CD4-positive, alpha-beta memory T cell (primary cell): ENCODE measurements at places on chromosomes 1 and 21.
A peak's percentile ranks its signal among the peaks of the same experiment; 100 is the strongest.

- DNase-seq = no peak
Observed at GRCh38 chr1:6738987-6739676, 37.5 kb upstream of the DNAJC11 start.

GRCh38 chr1:210373878-210374599, 45.3 kb downstream of the HHAT start:
- peak; percentile 75 for DNase-seq

- no peak for DNase-seq
Observed at GRCh38 chr1:5597171-5597850, 394.9 kb downstream of the NPHP4 start.

GRCh38 chr1:30108186-30108585, 615.2 kb downstream of the MATN1 start:
- DNase-seq = no peak

DNA sequence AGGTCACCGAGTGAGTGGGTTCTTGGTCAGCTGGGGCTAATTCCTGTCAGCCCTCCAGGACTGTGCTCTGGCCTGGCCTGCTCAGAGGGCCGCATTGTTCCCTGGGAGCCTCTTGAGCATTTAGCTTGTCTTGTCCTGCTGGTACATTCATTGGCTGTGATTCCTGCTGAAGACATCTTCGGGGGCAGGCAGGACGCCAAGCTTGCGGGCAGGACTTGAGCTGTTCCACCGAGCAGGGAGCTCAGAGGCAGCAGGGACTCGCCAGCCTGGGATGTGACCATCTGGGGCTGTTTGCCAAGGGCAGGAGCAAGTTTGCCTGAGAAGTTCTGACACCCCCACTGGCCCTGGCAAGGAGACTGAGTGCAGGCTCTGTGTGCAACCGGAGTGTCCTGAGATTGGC, 7.0 kb upstream of the SLC26A9 start:
- no peak for DNase-seq

GRCh38 chr1:66747501-66747900, 4.8 kb upstream of the DYNLT5 start:
- DNase-seq = no peak

GRCh38 chr1:3372317-3372716, 82.1 kb upstream of the ARHGEF16 start:
- DNase-seq = no peak

DNA sequence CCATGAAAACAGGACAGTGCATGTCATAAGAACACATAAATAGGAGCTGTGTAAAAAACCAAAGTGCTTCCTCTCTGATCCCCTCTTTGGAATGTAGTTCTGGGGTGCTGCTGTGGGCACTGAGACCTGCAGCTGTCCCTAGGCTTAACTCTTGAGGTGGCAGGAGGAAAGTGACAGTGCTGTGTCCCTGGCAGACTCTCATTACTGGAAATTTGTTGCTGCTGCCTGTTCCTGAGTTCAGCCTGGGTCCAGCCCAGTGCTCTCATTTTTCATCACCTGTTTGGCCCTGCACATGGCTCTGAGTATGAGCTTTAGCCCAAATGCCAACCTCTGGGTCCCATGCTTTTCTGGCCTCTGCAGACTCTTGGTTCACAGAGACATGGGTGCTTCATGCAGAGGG, 329.3 kb downstream of the DSCAM start:
- no peak for DNase-seq

DNA sequence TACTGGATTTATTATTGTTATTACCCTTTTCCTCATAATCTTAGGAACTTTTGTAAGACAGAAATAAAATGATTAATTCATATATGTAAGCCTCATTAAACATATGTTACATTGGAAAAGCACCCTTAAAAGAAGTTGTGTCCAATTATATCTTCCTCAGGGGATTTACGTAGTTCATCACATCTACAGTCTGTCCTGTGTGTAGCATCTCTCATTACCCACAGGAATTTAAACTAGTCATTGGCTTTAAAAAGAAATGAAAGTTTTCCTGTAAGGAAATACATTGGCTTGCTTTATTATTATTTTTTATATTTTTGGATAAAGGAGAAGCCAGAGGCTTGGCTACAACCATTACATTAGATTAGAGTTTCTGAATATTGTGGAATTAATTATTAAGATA, 56.1 kb downstream of the SWT1 start:
- no peak for DNase-seq

DNA sequence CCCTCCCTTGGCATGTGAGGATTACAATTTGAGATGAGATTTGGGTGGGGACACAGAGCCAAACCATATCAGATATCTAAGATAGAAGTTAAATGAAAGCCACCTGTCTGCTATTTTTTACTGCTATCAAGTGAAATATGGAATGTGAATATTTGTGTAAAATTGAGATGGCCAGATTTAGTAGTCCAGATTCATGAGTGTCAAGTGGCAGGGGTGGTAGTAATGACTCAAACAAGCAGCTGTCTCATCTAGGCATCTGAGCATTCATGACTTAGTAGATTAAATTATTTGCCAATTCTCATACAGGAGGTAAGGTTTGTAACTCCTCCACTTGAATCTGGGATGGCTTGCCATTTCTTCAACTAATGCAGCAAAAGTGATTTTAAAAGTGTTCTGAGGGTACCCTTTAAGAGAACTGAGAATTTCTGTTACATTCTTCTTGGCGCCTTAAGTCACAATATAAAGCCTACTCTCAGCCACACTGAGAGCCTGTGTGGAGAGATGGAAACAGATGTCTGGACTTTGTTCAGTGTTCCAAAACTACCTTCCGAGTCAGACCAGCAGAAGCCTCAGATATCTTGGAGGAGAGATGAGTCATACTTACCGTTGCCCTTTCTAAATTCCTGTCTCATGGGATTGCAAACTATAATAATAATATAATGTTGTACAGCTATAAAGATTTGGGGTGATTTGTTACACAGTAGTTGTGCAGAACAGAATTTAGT, 1065.6 kb upstream of the TMPRSS15 start:
- DNase-seq = no peak

- DNase-seq = no peak
Observed at GRCh38 chr1:225691861-225692516, 39.1 kb upstream of the ENAH start.

DNA sequence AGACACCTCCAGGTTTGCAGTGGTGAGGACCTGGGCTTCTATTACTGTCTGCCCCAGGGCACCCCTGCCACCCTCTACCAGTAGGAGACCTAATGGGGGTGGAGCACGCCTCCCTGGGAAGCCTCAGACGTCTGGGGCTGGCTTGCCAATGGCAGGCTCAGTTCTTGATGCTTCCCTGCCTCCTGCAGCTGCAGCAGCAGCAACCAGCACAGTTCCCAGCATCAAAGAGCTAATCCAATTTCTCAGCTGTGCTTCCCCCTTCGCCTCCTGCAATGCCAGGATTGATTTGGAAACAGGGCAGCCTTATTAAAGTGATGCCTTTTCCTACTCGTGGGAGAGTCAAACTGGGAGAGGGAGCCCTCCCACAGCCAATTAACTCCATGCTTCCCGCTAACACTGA, 8.2 kb downstream of the SYT2 start:
- DNase-seq = no peak

GRCh38 chr1:117812869-117813511, 116.4 kb downstream of the GDAP2 start:
- no peak for DNase-seq

- no peak for DNase-seq
Observed at GRCh38 chr1:90712915-90713730, 4.0 kb downstream of the BARHL2 start.

DNA sequence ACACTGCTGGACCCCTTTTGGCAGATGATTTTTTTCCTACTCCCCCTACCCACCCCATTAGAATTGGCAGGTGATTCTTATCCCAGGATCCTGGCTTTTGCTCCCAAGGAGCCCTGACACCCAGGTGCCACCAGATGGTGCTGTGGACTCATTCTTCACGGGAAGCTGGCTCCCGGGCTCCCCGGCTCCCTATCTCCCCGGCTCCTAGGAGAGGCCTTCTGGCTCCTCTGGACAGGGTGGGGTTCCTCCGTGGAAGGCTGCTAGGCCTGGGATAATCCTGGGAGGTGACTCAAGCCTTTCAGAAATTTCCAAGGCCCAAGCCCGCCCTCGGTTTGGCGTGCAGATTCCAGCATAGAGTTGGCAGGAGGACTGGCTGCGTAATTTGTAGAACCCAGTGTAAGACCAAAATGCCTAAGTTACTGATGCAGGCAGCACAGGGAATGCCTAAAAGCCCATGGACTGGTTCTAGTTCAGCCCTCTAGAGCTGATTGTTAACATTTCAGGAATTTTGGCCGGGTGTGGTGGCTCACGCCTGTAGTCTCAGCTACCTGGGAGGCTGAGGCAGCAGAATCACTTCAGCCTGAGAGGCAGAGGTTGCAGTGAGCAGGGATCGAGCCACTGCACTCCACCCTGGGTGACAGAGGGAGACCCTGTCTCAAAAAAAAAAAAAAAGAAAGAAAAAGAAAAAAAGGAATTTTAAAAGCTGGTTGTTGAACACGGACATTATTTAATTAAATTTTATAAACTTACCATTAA, 6.8 kb upstream of the BSDC1 start:
- peak; percentile 33 for DNase-seq

- no peak for DNase-seq
Observed at GRCh38 chr1:116002781-116003420, 26.6 kb downstream of the SLC22A15 start.

- peak; percentile 69 for DNase-seq
Observed at GRCh38 chr1:234972411-234973191, 156.0 kb downstream of the TOMM20 start.

DNA sequence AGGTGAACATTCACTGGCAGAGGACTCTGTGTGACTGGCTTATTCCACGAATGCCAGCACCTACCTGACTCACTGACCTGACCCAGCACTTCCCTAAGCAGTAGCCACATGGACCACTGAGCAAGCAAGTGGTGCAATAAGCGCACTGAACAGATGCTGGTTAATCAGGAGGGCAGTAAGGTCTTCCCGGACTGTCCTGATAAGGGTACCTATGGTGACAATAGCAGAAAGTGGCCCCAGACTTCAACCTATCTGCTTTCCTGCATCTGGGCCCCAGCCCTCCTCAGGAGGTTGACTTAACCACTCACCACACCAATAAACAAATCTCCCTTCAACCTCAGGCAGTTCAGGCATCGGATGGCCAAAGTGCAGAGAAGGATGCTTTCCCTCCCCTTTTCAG, 65.7 kb downstream of the SETD4 start:
- DNase-seq = no peak

- DNase-seq = peak; percentile 60
Observed at GRCh38 chr21:44792702-44793591, 8.7 kb downstream of the UBE2G2 start.

DNA sequence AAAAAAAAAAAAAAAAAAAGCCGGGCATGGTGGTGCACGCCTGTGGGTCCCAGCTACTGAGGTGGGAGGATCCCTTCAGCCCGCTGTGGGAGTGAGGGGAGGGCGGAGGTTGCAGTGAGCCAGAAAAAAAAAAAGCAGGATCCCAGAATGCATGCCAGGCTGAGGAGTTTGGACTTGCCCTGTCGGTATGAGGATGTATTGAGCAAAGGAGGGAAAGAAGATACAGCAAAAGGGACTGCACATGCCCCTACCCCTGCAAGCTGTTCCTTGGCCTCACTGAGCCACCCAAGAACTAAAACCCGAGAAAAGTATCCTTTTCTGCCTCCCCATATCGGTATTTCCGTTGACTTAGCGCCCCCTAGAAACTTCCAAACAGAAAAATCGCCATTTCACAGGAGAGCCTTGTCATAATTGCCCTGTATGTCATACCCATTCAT, 1.3 kb upstream of the GPATCH4 start:
- DNase-seq = no peak

- DNase-seq = no peak
Observed at GRCh38 chr1:16022393-16022792, 557 bp downstream of the CLCNKA start.
